ENCODE measurements at places on chromosomes 2 and 18. TPM values are rescaled to one million over a fixed set of nuclear protein-coding genes. Genes with fewer than 3 reads are reported as not detected.

GPAT2 gene
- total RNA-seq, result not detected

ALLC gene
- total RNA-seq, result not detected

ANKRD30B gene
- 0.67 TPM for total RNA-seq

REEP1 gene
- 2.7 TPM for total RNA-seq

SPATS2L gene
- 26.6 TPM for total RNA-seq

ANO7 gene
- not detected for total RNA-seq

UGT1A8 gene
- total RNA-seq, result 2.2 TPM

CDH19 gene
- not detected for total RNA-seq
